LoVo (cell line): ENCODE measurements at places on chromosomes 2 and 18.

DNA sequence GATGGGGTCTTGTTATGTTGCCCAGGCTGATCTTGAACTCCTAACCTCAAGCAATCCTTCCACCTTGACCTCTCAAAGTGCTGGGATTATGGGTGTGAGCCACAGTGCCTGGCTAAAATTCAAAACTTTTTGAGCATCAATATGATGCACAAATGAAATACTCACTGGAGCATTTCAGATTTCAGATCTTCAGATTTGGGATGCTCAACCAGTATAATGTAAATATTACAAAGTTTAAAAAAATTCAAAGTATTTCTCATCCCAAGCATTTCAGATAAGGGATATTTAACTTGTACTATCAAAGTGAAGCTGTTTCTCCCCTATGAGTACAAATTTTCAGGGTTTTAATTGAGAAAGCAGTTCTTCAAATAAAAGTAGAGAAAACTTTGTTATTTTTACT, 164.1 kb upstream of the CCDC68 start:
- no peak for DNase-seq

GRCh38 chr2:123144082-123144481, 881.0 kb upstream of the CNTNAP5 start:
- DNase-seq: no peak

DNA sequence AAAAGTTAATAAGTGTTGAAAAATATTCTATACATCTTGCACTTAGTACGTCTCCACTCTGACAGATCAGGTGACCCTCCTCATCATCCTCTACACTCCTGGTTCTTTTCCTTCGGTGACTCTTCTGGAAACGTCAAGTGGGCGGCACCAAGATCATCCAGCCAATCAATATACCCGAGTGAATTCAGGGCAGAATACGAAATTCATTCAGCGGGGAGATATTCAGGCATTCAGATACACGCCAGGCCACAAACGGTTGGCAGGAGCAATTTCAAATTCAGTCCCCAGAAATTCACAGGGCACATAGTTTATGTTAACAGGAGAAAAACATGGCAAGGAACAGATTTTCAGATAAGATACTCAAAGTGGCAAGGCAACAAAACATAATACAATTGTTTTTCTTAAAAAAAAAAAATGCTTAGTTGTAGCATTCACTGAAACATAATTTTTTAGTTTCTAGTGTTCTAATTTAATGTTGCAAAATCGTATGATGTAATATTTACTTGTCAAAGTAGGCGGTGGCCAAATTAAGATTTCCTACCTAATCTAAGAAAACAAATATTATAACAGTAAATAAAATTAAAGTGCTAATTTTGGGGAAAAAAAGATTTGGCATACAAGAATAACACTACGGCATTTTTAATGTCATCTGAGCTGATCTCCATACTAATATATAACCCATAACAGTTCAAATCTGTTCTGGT, 4.2 kb downstream of the CLK1 start:
- DNase-seq: no peak

- DNase-seq: no peak
Observed at GRCh38 chr2:145860083-145860482, 1340.2 kb upstream of the ZEB2 start.

GRCh38 chr2:68330691-68331090, 10.9 kb upstream of the CNRIP1 start:
- no peak for DNase-seq

GRCh38 chr2:164061129-164061746, 325.4 kb upstream of the FIGN start:
- DNase-seq: no peak
